ENCODE measurements at places on chromosomes 2 and 18.

- no peak for DNase-seq
These were observed 88.3 kb downstream of the NFATC1 start for GRCh38 chr18:79483971-79484491.

DNA sequence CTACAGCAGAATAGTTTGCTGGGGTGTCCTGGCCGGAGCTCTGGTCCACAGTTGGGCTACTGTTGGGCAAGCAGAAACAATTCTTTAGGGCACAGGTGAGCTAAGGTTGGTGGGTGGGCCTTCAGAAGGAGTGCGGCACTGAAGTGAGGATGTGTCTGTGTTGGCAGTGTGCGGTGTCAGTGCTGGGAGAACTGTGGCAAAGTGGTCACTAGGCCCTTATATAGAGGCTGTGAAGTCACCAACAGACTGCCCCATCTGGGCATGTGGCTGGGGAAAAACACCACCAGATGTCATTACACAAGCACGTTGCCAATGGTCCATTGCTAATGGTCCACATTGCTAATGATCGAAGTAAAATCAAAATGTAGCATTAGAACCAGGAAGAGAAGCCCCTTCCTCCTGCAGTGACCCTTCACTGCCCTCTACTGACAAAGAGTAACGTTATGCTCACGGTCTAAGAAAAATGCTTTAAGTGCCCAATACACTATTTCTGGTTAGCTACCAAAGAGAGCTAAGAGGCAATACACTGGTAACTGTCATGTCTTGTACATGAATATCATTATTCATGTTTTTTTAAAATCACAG is 21.3 kb downstream of the SCN1A start:
- DNase-seq = peak; percentile 20

DNA sequence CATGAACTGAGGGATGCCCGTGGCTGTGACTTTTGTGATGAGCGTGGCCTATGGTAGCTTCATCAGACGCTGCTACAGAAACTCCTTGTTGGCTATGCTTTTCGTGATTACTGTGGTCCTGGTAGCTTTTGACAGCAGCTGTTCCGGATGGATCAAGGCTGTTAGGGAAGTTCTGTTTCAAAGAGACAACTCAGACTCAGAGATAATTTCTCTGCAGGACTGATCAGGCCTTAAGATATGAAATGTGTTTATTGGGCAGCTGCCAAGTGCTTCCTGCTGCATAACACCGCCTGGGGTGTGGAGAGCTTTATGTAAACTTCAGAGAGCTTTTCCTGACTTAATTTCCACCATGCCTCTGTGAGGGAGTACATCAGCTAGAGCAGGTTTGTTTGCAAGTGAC is 243.8 kb downstream of the TSN start:
- DNase-seq = no peak

DNA sequence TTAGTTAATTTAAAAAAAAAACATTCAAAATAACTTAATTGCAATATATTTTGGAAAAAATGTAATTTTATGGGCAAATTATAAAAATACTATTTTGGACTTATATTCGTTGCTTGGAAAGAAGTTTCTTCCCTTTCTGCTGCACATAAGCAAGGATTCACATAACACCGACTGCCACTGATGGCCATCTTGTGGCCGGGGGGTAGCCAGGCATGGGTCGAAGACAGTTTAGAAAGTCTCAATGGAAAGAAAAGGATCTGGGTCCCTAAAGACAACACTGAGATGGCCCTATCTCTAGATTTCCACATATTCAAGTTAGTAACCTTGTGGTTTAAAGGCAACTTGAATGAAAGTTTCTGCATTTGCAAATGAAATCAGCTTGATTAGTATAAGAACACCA is 318.6 kb downstream of the AKAIN1 start:
- no peak for DNase-seq

DNA sequence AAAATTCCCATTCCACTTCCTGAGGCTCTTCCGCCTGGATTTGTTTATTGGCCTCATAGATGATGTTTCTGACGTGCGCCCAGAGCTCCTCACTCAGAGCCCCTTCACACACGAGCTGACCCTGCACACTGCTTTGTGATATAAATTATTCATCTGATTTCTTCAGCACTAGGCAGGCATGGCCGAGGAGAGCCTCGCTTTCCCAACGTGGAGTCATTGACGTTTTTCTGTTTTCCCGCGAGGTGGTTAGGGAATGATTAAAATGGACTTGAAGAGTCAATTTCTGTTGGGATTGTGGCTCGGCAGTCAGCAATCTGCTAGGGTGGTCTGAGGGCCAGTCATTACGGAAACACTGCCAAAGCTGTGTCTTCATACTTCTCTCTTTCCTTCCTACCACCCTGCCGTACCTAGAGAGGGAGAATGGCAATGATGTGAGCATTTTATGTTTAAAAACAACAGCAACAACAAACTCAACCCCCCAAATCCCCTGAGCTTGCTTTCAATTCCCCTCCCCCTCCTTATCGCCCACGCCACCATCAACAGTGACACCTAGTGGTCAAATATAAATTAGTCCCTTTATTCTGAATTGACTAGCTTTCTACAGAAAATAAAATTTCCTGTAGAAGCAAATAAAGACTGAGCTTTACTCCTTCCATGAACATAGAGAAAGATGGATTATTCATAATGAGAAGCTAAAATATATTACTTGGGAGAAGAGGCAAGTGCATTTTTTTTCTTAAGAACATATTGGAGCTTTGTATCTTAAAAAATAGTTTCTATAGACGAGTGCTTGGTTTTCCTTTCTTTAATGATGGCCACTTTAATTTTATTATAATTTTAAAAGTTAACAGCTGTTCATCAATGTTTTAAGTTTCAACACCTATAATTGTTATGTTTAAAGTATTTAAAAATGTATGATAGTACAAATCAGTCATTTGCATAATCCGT is 285.1 kb downstream of the MTX2 start:
- DNase-seq = peak; percentile 65

DNA sequence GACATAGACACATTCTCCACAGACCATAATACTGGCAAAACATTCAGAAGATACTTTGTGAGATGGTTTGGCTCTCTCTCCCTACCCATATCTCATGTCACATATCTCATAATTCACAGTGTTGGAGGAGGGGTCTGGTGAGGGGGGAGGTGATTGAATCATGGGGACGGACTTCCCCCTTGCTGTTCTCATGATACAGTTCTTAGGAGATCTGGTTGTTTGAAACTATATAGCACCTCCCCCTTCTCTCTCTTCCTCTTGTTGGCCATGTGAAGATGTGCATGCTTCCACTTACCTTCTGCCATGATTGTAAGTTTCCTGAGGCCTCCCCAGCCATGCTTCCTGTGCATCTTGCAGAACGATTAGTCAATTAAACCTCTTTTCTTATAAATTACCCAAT is 61.1 kb downstream of the HK2 start:
- DNase-seq = no peak

GRCh38 chr18:11149441-11150270 is at the start of gene PIEZO2:
Gene PIEZO2, minus strand, starts transcription at chr18:11149569. Its CDS starts 981 bp downstream, at chr18:11148588.
- DNase-seq = peak; percentile 13

DNA sequence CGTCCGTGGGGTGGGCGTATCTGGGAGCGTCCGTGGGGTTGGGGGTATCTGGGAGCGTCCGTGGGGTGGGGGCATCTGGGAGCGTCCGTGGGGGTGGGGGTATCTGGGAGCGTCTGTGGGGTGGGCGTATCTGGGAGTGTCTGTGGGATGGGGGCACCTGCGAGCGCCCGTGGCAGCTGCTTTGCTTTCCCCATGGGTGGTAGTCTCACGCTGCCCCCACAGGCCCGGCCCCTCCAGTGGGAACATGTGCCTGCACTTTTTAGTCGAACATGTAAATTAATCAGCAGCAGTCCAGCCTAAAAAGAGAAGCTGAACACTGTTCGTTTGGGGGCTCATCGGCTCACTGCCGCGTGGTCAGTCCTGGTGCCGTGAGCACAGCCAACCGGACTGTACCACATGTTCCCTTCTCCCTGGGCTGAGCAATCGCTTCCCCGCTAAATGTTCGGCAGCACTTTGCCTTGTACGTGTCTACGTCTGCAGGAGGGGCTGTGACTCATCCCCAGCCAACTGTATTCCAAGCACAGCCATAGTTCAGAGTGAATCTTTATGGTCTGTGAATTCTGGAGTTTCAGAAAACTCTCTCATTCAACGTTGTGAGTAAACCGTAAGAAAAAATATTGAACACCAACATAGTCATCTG is 271.5 kb downstream of the AGAP1 start:
- peak; percentile 50 for DNase-seq

DNA sequence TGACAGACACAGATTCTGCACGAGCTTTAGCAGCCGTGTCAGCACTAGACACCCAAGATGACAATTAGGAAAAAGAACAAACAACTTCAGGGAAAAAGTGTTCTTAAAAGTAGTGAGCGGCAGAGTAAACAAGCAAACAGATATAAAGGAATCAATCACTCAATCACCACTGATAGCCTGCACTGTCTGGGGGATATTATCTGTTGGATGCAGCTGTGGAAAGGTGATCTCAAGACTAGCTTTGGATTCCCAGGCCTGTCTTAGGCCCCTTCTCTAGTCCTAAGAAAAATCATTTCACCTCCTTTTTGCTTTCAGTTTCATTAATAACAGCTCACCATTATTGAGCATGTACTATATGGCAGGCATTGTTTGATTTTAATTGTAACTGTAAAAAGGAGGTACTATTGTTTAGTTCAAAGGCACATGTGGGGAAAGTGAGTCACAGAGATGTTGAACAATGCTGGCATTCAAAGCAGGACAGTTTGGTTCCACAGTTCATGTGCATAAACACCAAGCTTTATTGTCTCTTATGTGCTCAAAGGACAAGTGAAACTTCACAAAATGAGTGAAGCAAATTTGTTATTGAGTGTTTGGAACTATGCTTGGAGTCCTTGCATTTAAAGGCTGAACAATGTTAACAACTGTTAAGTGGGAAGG is 147.3 kb upstream of the TCF4 start:
- DNase-seq = no peak

DNA sequence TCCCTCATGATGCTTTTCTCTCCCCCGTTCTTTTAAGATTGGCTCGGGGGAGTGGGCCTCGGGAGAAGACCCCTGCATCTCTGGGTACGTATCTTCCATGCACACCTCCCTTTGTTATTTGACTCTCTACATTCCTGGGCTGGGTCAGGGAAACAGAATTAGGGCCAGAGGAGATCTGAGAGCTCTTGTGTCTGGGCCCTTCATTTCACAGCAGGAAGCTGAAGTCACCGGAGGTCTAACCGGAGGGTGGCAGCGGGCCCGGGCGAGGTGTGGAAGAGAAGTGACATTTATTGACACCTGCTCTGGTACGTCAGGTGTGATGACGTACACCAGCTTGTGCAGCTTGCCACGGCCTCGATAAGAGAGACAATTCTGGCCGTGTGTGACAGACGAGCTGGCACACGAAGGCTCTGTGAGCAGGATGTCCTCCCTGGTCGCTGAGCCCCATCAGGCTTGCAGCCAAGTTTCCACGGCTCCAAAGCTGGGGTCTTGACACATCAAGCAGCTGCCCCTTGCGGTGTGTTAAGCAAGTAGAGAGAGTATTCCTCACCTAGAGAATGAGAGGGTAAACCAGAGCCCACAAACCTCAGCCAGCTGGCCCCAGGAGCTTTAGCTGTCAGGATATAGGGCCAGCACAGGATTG is 30.4 kb downstream of the TOGARAM2 start:
- DNase-seq = no peak

- peak; percentile 42 for DNase-seq
These were observed 257.7 kb upstream of the UBE2E3 start for GRCh38 chr2:180722551-180723239.

DNA sequence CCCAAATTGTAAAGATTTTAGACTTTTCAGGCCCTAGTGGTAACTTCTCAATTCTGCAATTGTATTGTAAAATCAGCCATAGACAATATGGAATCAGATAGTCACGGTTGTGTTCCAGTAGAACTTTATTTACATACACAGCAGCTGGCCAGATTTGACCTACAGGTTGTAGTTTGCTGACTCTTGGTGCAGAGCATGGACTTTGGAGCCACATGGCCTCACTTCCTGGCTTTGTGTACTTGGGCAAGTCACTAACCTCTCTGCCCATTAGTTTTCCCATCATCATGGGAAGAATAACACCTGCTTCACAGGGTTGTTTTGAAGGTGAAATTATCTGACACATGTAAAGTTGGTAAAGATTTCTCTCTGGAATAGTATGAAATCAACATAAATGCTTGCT is 147.6 kb downstream of the TMEM200C start:
- no peak for DNase-seq

- no peak for DNase-seq
These were observed 227.5 kb downstream of the HDAC4 start for GRCh38 chr2:239173301-239173700.

DNA sequence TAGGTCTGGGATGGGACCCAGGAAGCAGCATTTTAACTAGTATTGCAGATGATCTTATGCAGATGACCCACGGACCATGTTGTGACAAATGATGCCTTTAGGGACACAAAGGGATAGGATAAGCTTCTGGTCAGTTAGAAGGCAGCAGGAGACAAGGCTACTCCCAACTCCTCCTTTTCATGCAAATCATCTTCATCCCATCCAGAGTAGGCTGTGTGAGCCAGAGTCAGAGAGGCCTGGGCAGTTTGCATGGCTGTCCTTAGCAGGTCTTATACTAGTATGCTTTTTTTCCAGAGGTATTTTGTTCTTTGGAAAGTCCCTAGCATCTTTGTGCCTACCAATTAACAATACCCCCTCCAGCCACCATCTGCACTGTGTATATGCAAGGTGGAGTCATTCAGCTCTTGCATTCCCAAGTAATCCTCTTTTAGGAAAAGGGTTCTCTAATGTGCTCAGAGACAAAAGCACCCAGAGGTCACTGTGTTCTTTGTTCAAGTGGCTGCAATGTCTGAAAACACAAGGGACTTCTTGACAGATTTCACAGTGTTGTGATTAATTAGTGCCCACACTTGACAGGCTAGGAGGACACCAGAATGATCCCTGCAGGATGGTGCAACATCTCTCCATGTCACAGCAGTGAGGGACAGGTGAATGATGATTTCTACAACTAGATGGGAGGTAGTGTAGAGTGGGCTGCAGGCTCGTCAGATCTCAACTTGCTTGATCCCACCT is 225.8 kb downstream of the NCKAP5 start:
- no peak for DNase-seq

DNA sequence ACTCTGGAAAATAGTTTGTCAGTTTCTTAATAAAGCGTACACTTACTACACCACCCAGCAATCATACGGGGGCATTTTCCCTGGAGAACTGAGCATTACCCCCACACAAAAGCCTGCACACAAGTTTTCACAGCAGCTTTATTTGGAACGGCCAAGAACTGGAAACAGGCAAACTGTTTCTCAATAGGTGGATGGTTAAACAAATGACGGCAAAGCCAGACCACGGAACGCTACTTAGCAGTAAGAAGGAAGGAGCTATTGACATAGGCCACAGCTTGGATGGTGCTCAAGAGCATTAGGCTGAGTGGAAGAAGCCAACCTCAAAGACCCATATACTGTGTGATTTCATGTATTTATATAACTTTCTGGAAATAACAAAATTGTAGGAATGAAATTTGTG is 9.0 kb downstream of the MALL start:
- no peak for DNase-seq

- no peak for DNase-seq
These were observed 96.9 kb downstream of the HDAC4 start for GRCh38 chr2:239303711-239304532.

DNA sequence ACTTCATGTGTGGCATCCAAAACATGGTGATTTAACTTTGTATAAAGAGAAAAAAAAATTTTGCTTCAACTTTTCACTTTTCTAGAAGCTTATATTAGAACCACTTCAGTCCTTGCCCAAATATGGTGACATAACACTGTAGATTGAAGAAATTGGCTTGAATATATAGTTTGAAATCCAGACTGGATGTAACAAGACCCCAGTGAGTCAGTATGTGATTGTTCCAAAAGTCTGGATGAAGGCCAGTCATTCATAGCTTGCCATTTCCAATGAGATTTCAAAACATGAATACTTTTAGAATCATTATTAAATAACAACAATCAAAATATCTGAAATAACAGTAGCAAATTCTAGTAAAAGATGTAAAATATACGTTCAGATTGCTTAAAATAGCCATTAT is 104.8 kb upstream of the FN1 start:
- no peak for DNase-seq
